Stimulated activated CD4-positive, alpha-beta T cell treated with anti-CD3 and anti-CD28 coated beads, Interleukin-15, amount 100 ng/mL, for 24 hours (primary cell): ENCODE measurements at places on chromosomes 3 and 15.
A peak's percentile ranks its signal among the peaks of the same experiment; 100 is the strongest.

GRCh38 chr15:79640206-79640605 is 208.1 kb downstream of the MINAR1 start:
- DNase-seq = no peak

DNA sequence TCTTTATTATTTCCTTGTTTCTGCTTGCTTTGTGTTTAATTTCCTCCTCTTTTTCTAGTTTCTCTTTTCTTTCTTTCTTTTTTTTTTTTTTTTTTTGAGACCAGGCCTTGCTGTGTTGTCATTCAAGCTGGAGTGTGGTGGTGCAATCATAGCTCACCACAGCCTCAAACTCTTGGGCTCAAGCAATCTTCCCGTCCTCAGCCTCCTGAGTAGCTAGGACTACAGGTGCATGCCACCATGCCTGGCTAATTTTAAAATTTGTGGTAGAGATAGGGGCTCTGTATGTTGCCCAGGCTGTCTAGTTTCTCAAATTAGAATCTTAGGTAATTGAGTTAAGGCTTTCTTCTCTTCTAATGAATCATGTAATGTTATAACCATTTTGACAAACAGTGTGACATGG is 22.4 kb downstream of the SLMAP start:
- DNase-seq = no peak

DNA sequence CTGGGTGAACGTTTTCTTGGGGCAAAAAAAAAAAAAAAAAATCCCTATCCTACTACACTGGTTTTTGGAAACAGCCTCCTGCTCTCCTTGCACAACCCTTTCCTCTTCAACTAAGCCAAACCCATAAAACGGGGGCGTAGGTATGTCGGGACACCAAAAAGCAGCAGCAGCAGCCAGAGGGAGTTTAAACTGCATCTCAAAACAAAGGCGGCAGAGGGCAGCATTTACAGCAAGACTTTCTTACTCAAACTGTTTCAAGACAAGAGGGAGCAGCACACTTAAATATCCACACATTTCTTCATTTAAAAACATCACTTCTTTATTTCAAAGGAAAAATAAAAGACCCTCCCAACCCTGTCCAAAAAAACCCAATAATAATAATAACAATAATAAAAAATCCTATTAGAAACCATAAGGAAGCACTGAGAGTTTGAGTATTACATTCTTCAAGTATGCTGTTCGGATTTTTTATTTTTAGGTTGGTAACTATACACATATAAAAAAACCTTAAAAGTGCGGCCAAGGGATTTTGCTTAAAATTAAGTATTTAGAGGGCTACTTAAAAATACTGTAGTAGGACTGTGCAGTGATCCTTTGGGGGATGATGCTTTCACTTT is 43.9 kb upstream of the PLXND1 start:
- peak; percentile 70 for DNase-seq

DNA sequence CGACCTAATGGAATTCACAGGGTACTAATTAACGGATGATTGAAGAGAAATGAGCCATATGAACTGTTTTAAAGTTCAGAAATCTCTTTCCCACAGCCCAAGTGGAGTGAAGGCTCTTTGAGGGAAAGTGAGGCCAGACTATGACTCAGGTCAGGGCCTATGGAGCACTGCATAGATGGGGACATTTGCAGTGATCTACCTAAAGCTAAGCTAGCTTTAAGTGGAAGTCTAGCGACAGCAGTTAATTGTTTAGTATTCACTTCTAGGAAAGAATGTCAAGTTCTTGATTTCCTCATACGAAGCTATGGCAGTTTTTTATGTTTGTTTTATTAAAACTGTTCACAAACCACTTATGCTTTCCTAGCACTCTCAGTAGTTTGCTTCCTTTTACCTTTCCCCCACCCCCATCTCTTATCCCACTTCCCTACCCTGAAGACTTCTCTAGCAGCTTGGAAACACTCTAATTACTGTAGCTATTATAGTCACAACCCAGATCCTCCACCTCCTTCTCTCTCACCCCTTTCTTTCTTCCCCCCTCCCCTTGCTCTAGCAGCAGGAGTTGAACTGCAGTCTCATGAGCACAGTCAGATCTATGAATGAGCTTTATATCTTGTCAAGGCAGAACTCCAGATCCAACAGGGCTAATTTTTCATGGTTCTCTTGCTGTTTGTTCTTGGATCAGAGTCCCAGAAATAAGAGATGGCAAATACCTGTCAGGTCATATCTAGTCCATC is 6.2 kb downstream of the ZNF609 start:
- no peak for DNase-seq

- DNase-seq = no peak
Measured at GRCh38 chr15:65642594-65642993, 20.9 kb downstream of the SLC24A1 start.

DNA sequence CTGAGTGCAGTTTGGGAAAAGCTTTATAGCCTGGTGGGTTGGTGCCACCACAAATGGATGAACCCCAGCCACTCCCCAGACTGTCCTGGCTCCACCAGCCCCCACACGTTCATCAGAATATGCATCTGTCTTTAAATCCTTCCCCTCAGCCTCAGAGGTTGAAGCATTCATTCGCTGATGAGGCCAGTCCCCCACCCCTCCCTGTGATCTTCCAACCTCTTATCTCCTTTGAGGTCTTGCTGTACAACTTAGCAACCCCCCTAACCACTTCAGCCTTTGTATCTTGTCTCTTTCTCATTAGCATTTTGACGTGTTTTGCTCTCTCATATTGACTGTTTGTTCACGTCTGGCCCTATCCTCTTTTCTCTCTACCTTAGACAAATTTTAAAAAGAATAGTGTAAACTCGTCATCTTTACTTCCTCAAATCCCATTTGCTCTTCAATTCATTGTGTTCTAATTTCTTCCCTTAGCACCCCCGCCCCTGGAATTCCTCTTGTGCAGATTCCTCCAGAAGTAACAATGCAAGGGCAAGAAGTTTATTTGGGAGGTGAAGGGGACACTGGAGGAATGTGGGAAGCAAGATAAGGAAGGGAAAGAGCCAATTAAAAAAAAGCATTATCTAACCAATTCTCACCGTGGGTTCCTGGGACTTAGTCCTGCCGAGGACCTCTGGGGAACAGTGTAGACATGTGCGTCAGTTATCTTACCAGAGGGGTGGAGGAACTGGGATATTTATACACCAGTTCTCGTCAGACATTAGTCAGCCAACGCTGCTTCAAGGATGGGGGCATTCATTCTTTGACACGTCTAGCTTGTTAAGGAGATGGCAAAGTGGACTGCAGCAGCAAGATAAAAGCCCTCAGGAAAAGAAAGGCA is 38.6 kb downstream of the MOBP start:
- no peak for DNase-seq

GRCh38 chr3:72892081-72892775 is 4.4 kb downstream of the GXYLT2 start:
- DNase-seq = no peak

DNA sequence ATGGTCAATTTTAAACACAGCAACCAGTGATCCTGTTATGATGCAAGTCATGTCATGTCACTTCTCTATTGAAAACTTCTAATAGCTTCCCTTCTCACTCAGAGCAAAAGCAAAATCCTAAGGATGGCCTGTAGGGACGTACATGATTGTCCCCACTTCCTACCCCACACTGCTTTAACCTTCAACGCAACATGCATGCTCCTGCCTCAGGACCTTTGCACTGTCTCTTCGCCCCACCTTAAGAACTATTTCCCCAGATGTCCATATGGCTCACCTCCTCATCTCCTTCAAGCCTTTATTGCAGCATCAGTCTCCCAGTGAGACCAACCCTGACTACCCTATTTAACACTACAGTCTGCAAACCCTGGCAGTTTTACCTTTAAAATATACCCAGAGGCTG is 214.1 kb upstream of the CHRM5 start:
- DNase-seq = no peak

GRCh38 chr3:113773381-113773780 is 26.5 kb downstream of the ATP6V1A start:
- DNase-seq = no peak

DNA sequence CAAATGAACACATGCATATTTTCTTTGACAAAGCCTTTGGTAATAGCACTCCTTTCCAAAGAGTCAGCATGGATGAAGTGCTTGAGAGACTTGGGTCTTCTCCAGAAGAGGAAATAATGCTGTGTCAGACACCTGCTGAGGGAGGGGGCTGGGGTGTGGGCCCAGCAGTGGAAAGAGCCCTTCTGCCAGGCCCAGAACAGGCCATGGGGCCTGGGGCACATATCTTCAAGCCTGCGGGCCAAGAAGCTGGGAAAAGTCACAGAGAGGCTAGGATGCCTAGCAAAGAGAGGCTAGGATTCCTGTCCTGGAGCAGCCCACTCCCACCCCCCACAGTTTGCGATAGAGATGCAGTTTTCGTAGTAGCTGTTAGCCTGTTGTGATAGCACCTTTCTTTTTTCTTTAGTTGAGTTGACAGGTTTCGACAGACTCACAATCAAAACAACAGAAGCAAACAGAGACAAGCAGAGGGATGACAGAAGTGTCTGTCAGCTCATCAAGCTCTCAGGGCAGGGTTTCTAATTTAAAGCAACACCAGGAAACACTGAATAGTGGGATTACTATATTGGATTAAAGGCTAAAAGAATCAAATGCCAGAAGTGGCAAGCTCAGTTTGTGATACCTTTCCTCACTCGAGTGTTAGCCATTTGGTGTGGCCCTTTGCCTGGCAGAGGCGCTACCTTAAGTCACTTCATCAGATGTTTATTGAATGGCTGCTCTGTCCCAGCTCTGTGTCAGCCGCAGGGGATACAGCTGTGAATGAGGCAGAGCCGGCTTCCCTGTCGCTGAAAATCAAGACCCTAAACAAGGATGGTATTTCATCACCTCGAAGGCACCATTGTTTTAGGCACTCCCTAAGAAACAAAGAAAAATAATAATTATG is 19.0 kb downstream of the CMTM7 start:
- no peak for DNase-seq

GRCh38 chr15:29113336-29114220 is 156.0 kb downstream of the NSMCE3 start:
- DNase-seq = no peak

DNA sequence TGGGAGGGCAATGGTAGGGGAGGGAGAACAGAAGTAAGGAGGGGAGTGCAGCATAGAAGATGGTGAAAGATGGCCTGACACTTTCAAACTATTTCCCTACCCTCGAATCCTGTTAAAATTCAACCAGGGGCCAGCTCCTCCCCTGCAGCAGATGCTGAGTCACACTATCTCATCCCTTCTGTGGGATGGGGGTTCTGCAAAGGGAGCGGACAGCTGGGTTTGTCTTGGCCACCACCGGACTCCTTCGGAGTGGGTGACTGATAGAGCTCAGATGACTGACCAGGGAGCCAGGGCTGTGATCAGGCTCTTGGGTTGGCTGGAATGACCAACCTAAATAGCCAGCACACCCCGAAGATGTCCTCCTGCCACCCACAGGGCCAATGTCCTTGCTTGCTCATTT is 33.6 kb upstream of the TMCC1 start:
- DNase-seq = no peak

GRCh38 chr3:43769885-43770425 is 79.2 kb downstream of the ABHD5 start:
- DNase-seq = peak; percentile 38

DNA sequence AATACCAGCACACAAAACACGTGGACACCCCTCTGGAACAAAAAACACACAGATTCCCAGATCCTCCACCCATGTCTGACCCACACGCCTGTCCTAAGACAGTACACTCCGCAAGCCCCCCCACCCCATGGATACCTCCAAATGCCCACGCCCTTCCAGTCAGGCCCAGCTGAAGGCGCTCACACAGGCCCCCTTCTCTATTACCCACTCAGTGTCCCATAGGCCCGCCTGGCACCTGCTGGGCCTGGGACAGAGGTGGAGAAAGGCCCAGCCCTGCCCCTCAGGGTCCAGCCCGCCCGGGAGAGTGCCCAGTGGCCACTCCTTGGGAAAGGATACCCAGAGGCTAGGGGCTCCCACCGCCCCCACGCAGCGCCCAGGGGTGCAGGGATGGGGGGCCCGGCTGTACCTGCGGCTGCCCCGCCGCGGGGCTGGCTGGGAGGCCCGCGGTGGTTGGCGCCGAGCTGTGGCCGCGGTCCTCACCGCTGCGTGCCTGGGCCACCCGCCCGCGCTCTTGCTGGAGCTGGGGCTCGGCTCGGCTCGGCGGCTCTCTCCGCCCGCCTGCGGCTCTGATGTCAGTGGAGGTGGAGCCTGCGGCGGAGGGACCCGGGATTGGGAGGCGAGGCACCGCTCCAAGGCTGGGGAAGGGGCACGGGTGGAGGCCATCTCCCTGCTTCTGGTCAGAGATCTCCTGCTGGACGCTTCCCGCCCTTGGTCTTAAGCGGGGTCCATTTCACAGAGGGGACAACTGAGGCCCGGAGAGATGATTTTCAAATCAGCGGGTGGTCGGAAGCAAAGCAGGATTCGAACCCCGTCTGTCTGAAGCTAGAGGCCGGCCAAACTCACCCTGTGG is at the start of gene CAMK1:
TSS of gene CAMK1 (minus strand) at position 522 of the 850 bp plus-strand sequence. CDS start 2,198 bp downstream, outside the sequence.
- DNase-seq = peak; percentile 84

- DNase-seq = no peak
Measured at GRCh38 chr3:191378142-191378812, 48.0 kb upstream of the UTS2B start.

DNA sequence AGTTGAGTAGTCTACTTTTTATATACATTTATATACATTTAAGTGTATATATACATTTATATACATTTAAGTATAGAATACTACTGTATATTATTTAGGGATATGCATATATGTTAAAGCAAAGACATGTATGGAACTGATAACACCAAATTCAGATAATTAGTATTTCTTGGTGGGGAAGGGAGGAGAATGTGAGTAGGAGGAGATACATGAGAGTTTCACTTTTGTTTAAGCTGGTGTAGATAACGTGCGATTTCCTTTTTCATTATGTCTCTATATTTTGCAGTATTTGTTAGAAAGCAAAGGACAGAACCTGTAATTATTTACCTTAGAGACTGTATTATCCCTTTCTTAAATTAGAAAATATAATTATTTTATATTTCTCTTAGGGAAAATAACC is 16.6 kb upstream of the NIT2 start:
- no peak for DNase-seq

DNA sequence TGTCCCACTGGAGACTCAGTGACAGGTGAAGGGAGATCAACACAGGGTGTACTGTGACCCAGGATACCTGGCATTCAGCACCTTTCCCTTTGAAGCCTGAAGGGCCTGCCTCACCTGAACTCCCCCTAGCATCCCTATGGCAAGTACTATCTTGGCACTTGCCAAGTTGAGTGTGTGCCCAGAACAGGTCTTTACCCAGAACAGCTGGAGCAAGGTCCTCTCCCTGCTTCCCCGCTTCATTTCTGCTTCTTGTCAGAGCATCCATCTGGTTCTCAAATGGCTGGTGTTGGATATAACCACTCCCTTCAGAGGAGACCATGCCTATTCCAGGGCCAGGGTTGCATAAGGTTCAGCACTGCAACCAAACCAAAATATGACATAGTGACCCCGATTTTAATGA is 73.0 kb downstream of the FAM43A start:
- no peak for DNase-seq

GRCh38 chr3:198028718-198029117 is 68.7 kb downstream of the LMLN start:
- no peak for DNase-seq

GRCh38 chr15:75347222-75348033 is 589 bp downstream of the NEIL1 start:
- peak; percentile 61 for DNase-seq
